ENCODE measurements at places on chromosomes 3 and 15.

DNA sequence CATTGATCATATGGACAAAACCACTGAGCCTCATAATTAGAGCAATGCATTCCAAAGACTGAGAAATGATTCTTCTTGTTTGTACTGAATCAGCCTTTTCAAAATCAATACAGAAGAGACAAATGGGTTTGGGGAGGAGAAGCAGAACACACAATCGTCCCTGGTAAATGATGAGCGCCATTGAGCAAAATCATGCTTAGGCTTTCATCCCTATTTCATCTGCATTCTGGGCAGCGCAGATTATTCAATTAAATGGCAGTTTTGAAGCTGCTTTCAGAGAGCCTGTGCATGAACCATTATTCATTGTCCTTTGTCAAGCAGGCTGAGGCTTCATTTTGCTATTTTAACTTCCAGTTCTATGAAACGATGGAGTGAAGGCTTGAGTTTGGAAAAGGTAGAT is 371.9 kb downstream of the CACNA2D3 start:
- no peak for DNase-seq

GRCh38 chr3:194586836-194587235 is 46.4 kb downstream of the TMEM44 start:
- DNase-seq: no peak

- no peak for DNase-seq
These were observed 29.4 kb downstream of the PLAAT1 start for GRCh38 chr3:193270451-193270850.

DNA sequence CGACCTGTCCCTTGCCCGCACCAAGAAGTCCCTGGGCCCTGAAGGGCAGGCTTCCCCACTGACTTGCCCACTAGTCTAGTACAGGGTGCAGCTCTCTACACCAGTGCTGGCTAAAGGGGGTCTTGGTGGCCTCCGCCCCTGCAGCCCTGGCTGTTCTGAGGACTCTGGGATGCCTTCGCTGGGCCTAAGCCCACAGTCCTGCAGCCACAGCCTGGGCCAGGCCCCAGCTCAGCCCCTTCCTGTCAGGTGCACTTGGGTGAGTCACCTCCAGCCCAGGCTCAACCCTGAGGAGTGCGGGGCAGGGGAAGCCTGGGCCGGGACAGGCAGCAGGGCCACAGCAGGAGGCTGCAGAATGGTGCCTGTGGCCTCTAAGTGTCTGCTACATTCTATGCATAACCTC is 971 bp downstream of the C3orf22 start:
- no peak for DNase-seq

- no peak for DNase-seq
These were observed 793 bp downstream of the SLC30A4 start for GRCh38 chr15:45521596-45522327.

- peak; percentile 71 for DNase-seq
These were observed 46.2 kb downstream of the TPRA1 start for GRCh38 chr3:127544192-127544802.

- no peak for DNase-seq
These were observed 89.5 kb upstream of the CHD2 start for GRCh38 chr15:92810418-92811138.

Measured in GM18507 (cell line).